Lower lobe of right lung (tissue), 2 donors: ENCODE measurements at places on chromosomes 12 and 14.

- H3K27me3 ChIP-seq, result no peaks in the 10 kb centered on the region
- H3K4me1 ChIP-seq, result peaks cover 13% of the 10 kb centered on the region
- no peaks in the 10 kb centered on the region for H3K36me3 ChIP-seq
- no peak overlapping the region for H3K4me3 ChIP-seq
These were observed 232.1 kb downstream of the MON2 start for GRCh38 chr12:62698701-62699101.

GRCh38 chr12:83468988-83469908 lies 782.5 kb downstream of the TMTC2 start:
- no peaks in the 10 kb centered on the region for H3K4me1 ChIP-seq
- no peaks in the 10 kb centered on the region for H3K36me3 ChIP-seq
- H3K4me3 ChIP-seq, result no peak overlapping the region
- H3K27me3 ChIP-seq, result no peaks in the 10 kb centered on the region

GRCh38 chr12:65084579-65084978 lies 36.5 kb downstream of the WIF1 start:
- H3K27ac ChIP-seq, result no peak overlapping the region
- DNase-seq, result no peak
- no peaks in the 10 kb centered on the region for H3K27me3 ChIP-seq
- no peaks in the 10 kb centered on the region for H3K36me3 ChIP-seq
- no peak overlapping the region for H3K4me3 ChIP-seq

DNA sequence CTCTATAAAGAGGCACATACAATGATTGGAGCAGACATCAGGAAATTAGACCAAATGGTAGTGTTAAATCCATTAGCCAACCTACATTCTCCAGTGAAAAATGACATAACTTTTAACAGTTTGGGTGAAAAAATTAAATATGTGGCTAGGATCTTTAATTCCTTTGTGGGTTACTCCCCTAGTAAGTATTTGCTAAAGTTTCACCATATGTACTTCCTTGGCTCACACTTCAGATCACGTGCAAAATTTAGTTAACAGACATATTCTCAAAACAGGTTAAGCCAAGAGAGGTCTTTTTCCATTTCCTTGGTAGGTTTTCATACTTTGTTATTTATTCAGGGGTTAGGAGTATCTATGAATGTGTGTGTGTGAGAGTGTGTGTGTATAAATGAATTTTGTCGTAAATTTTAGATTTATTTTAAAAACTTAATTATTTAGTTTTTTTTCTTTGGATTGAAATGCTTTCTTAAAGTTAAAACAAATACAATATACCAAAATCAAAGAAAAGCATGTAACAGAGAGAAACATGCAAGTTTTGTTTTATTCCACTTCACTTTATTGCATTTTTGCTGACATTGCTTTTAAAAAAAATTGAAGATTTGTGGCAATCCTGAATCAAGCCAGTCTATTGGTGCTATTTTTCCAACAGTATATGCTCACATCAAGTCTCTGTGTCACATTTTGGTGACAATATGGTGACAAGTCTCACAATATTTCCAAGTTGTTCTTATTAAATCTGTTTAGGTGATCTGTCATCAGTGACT lies 258.7 kb downstream of the FLRT2 start:
- DNase-seq, result no peak
- H3K4me1 ChIP-seq, result no peaks in the 10 kb centered on the region
- no peaks in the 10 kb centered on the region for H3K36me3 ChIP-seq
- no peaks in the 10 kb centered on the region for H3K27me3 ChIP-seq
- no peak overlapping the region for H3K4me3 ChIP-seq
